ENCODE measurements at places on chromosomes 2 and 18.

DNA sequence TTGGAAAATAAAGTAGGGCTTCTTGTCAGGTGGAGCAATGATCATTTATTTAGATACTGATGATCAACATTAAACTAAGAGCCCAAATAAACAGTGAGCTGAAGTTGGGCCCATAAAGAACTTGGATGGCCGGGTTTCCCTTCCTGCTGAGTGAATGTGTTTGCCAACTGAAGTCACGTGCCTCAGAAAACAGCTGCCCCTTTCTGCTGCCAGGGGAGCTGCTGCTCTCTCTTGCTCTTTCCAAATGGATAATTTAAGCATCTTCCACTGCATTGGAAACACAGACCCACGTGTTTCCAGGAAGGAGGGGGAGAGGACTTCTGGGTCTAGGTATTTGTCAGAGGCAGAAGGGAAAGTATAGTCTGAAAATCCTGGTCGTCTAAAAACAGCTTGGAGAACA is 22.9 kb upstream of the NCKAP5 start:
- DNase-seq, result no peak

DNA sequence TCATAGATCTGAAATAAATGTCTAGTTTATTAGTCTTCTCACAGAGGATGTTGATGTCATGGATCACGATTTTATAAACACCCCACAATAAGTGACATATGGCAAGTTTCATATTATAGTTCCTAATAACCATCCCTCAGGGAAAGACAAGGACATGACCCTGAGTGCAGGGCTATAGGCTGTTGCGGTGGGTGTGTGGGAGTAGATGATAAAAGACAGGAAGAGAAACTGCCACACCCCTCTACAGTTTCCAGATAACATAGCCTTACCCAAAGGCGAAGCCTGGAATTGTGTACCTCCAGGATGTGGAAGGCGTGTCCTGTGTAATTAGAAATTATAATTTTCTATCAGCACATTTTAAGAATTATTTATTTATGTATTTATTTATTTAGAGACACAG is 2.4 kb upstream of the NEDD4L start:
- no peak for DNase-seq

- no peak for DNase-seq
Measured at GRCh38 chr2:3904061-3904460, 200.7 kb downstream of the DCDC2C start.

DNA sequence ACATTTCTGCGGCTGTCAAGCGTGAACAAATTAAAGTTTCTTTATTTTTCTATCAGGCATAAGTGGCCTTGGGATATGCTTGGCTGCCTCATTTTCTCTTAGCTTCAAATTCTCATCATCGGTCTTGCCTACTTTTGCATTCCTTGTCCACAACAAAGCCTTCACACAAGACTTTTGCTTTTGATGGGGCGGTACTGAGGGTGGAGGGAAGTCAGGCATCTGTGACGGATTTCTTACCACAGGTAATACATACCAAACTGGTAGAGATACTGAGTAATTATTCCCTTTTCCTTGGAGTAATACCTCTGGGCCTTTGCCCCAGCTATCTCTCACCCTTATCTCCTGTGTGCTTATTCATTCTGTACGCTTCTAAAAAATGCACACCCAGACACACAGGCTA is 468.3 kb upstream of the RGPD4 start:
- no peak for DNase-seq

GRCh38 chr2:172082105-172082943 is 3.0 kb upstream of the DLX1 start:
- no peak for DNase-seq

DNA sequence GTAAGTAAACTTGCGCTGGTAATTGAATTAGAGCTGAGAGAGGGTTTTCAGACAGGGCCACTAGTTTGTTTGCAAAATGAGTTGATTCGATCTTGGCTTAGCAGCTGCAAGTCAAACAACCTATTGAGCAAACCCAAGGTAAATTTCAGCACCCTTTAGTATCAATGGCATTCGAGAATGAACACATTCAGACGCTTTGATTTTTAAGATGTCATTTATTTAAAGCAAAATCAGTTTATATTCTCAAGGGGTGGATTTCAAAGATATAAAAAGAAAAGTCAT is 44.2 kb downstream of the TGIF1 start:
- no peak for DNase-seq

DNA sequence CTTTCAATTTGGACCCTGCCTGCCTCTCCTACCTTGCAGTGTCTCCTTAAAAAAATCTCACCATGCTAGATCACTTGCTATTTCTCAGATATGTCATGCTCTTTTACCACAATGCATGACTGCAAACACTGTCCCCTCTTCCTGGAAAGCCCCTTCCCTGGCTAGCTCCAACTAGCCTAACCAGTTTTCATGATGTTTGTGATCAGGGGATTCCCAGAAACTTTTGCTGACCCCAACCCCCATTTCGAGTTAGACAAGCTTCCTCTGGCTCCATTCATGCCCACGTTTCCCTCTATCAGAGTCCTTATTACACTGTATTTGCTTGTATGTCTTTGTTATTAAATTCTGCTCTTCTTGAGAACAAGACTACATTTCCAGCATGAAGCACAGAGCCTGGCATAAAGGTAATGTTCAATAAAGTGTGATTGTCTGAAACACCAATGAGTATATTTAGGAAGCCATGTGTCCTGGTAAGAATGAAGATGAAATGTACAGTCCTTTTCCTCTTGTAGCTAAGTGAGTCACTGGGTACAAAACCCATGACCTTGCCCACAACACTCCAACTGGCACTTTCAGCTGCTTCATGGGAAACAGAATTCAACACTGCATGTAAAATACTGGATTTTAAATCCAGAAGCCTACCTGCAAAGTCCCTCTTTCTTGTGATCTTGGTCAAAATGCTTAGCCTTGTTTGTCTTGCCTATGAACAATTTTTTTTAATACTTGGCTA is 62.0 kb upstream of the ATL2 start:
- no peak for DNase-seq

DNA sequence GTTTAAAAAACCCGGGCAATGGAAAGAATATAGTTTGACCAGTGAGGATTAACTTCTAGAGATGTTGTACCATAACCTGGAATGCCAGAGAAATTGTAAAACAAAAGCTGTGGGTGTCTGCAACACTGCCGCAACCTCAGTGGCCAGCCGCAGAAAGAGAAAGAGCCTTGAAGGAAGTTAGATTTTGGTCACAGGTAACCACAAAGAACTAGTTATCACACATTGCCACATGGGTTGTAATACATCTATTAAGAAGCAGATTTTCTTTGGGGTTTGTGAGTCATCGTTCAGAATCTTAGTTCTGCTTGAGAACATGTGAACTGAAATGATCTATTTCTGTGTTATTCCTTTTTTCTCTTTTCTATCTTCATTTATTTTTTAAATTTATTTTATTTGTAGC is 222.9 kb upstream of the AGAP1 start:
- DNase-seq, result peak; percentile 78

- DNase-seq, result no peak
Measured at GRCh38 chr2:16075045-16076012, 135.0 kb downstream of the MYCN start.

DNA sequence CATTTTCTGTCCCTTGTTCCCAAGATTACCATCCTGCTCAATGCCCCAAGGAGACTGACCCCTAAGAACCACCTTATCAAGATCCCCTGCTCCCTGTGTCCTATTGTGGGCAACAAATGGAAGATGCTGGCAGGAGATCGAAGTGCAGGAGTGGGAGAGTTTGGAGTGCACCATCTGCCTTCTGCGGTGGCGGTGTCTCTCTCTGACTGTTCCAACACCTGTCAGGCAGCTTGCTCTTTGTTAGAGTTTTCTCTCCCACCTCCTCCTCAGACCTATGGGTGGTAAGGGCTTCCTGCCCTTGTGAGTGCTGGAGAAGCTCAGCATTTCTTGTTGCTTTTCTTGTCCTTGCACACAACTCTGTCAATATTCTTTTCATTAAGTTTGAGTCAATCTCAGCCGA is 64.1 kb upstream of the SPHKAP start:
- DNase-seq, result no peak

DNA sequence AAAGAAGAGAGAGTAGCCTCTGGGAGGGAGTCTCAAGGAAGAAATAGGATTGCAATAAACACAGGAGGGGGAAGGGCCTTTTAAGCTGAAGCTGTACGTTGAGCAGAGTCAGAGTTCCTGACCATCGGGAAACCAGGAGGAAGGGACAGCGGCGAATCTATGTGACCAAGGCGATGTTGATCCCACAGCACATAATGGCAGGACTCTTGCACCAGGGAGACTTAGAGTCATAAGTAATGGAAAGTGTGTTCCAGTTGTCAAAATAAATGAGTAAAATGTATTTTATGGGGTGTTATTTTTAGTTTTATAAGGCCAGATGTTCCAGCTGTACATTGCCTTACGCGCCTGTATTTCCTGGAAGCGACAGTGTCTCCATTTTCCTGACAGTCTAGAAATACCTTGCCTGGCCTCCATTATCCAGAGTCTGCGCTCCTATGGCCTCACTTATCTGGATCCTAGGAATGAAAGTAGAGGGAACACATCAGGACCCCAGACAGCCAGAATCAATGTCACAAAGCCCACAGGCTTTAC is 152.8 kb upstream of the COPS8 start:
- DNase-seq, result peak; percentile 30

- peak; percentile 48 for DNase-seq
Measured at GRCh38 chr2:204628926-204629712, 83.8 kb downstream of the PARD3B start.

DNA sequence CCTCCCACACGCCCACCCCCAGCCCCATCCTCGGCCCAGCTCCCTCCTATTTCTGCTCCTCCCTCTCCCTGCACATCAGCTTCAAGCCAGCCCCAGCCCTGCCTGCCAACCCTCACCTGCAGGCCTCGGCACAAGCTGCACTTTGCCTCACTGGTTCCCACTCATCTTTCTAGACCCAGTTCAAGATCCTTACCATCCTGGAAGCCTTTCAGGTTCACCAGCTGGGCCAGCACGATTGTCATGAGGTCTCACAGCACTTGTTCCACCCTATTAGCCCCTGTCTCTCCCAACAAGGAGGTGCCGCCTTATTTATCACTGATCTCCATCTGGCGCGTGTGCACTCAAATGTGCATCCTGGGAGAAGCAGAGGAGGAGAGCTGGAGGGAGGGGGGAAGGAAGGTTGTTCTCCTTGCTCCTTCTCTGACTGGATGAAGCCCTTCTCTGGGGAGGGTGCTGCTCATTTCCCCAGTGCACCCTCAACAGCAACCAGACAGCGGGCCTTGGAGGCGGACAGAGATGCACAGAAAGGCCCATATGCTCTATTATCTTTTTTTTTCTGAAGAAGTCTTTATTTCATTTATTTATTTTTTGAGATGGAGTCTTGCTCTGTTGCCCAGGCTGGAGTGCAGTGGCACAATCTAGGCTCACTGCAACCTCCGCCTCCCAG is 15.5 kb upstream of the BIN1 start:
- DNase-seq, result no peak

GRCh38 chr2:201987426-201987825 is 46.2 kb upstream of the FZD7 start:
- no peak for DNase-seq

DNA sequence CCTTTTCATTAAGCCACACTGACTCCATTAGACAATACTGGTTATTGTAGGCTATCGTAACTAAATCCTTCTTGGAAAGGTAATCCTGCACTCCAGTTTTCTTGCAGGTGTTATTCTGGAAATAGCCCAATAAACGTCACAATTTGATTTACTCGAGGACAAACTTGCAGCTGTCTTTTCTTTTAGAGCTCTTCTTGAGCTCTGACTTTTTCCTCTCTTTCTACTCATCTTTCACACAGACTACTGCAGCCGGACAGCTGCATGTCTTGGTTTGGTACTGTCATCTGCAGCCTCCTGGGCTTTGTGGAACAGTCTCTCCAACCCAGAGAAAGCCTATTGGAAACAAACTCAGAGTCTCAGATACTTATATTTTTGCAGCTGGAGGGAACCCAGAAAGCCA is 23.0 kb upstream of the MSGN1 start:
- no peak for DNase-seq

GRCh38 chr2:118905206-118905605 is 36.8 kb upstream of the MARCO start:
- DNase-seq, result no peak

GRCh38 chr18:49561289-49562193 is at the start of gene LIPG:
LIPG (plus strand) TSS chr18:49562057; CDS start chr18:49562309, 252 bp downstream.
- DNase-seq, result peak; percentile 41

- peak; percentile 17 for DNase-seq
Measured at GRCh38 chr2:37390777-37391176, 46.3 kb downstream of the QPCT start.

DNA sequence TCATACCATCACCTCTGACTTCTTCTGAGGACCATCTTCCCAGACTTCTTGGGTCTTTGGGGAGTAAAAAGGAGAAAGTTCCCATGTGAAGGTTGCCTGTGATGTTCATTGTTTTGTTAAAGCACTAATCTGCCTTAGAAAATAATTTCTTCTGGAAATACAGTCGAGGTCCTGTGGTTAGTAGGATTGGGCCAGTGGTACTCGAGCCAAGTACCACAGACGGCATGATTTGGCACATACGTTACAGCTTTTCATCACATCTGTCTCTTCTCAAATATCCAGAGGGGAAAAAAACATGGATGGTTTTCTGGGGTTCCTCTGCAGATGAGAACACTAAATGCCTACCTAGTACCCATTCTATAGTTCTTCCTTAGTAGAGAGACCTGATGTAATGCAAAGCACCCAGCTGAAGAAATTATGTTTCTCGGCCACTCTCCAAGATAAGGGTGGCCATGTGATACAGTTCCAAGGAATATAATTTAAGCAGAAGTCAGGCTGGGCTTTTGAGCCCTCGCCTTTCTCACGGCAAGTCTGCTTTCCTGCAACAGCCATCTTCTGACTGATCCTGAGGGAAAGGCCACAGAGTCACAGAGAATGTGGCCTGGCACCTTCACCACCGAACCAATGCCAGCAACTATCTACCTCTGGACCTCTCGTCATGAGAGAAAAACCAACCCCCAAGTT is 161.0 kb downstream of the RNF152 start:
- DNase-seq, result no peak

GRCh38 chr18:48676346-48676745 is 137.5 kb downstream of the CTIF start:
- no peak for DNase-seq

- DNase-seq, result no peak
Measured at GRCh38 chr2:190533175-190533967, 1.2 kb downstream of the NEMP2 start.
